Breast epithelium (tissue), 4 donors: ENCODE measurements at places on chromosomes 7 and 10.

- DNase-seq, result no peak
These were observed 316.1 kb upstream of the ZMIZ1 start for GRCh38 chr10:78752708-78753107.

- DNase-seq, result no peak
These were observed 188.8 kb upstream of the TCF7L2 start for GRCh38 chr10:112761256-112761655.

GRCh38 chr7:92988051-92988450, 129.7 kb downstream of the SAMD9 start:
- no peak for DNase-seq

DNA sequence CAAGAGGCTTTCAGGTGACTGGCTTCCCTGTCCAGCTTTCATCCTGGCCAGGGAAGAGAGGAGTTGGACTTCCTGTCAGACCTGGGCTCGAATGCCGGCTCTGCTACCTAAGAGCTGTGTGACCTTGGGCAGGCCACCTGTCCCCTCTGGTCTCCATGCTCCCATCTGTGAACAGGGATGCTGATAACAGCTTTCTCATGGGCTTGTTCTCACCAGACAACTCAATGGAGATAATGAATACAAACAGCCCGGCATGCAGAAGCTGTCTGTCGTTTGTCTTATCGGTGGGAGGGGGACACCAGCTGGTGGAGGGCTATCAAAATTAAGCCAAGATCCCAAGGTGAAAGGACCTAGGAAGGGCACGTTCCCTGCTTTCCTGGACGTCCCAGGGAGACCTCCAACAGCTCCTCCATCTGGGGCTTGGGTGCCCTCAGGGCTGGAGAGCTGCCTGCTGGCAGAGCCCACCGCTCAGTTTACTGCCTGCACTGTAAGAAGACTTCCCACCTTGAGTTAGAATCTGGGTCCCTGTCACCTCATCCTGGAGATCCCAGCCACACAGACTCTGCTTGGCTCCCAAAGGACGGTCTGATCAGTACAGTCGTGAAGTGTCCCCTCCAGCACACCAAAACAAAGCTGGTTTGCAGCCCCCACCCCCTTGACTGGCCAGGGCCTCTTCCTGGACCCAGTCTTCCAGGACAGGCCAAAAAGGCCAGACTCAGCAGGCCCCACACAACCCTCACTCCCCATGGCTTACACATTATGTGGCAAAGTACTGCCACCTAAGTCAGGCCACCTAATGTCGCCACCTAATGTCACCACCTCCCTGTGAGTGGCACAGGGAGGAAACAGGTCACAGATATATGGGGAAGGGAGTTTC, 40.9 kb downstream of the PPIF start:
- DNase-seq, result peak; percentile 7

DNA sequence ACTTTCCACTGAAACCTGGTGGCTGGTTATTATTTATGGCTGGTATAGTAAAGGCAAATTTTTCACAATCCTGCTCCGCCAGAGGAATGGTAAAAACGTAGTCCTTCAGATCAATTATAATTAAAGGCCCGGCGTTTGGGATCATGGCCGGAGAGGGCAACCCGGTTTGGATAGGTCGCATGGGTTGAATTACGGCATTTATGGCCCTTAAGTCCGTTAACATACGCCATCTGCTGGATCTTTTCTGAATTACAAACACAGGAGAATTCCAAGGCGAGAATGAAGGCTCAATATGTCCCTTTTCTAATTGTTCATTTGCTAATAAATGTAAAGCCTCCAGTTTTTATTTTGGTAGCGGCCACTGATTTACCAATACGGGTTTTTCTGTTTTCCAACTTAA, 11.3 kb upstream of the TAS2R3 start:
- DNase-seq, result no peak
